ENCODE measurements at places on chromosomes 7 and 10.

GRCh38 chr7:149473251-149473650, 12.4 kb upstream of the ZNF777 start:
- no peak for DNase-seq
- H3K27me3 ChIP-seq, result peaks cover 2% of the 10 kb centered on the region
- no peak overlapping the region for H3K4me3 ChIP-seq
- no peak overlapping the region for H3K27ac ChIP-seq
- peaks cover 58% of the 10 kb centered on the region for H3K36me3 ChIP-seq
- H3K4me1 ChIP-seq, result peaks cover 5% of the 10 kb centered on the region

DNA sequence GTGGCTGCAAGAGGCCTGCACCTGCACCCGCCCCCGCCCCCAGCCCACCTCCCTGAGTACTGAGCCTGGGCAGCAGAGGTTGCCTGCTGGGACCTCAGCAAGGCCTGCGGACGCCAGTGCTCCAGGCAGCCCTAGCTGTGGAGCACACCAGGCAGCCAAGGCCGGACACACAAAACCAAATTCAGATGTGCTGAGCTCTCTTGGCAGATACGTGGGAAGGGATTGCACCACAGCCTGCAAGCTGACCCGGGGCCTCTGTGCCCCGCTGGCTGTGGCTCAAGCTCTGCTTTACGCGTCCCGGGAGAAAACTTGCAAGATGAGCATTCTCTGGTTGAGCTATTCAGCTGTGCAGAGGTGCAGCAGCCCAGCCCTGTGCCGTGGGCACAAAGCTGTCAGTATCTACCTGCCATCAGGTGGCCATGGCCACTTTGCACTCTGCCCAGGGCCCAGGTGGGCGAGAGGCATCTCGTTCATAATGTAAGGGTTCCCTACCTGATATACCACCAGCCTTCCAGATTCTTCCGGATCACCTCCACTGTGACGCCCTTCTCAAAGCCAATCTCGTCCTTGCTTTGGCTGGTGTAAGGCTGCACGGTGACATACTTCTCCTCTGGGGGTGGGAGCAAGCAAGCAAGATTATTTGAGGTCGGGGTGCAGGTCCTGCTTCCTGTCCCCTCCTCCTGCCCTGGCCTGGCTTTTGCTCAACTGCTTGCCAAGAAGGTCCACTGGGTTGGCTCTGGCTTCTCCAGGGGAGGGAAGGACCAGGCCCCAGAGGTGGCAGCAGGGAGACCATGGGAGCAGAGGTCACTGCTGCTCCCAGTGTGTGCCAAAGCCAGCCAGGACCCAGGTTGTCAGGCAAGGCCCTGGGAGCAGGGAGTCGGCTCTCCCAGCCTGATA, 123.4 kb downstream of the NEURL1 start:
- peak overlapping the region; percentile 80 for H3K27ac ChIP-seq
- peak overlapping the region; percentile 8 for H3K4me3 ChIP-seq
- peaks cover 21% of the 10 kb centered on the region for H3K27me3 ChIP-seq
- peaks cover 91% of the 10 kb centered on the region for H3K4me1 ChIP-seq

- no peak overlapping the region for H3K4me3 ChIP-seq
- no peak overlapping the region for H3K27ac ChIP-seq
Observed at GRCh38 chr10:29873941-29874484, 185.4 kb downstream of the JCAD start.

DNA sequence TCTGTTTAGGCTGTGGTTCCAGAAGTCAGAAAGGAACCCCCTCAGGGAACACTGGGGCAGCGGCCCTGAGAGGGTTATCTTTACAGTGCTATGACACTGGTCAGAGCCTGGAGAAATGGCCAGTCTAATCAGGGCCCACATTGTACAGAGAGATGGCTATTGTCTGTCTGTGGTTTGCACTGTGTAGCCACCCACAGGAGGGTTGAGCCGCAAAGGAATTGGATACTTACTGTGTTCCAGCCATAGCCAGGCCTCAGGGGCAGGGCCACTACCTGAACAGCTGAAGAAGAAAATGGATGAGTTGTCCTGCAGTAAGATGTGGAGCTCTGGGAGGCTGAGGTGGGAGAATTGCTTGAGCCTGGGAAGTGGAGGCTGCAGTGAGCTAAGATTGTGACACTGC, 47.5 kb upstream of the PODXL start:
- DNase-seq, result no peak
- H3K4me3 ChIP-seq, result no peak overlapping the region
- peaks cover 79% of the 10 kb centered on the region for H3K4me1 ChIP-seq
- no peaks in the 10 kb centered on the region for H3K36me3 ChIP-seq
- H3K27ac ChIP-seq, result no peak overlapping the region

- H3K36me3 ChIP-seq, result peaks cover 20% of the 10 kb centered on the region
- H3K27ac ChIP-seq, result no peak overlapping the region
- H3K27me3 ChIP-seq, result no peaks in the 10 kb centered on the region
- H3K4me1 ChIP-seq, result peaks cover 20% of the 10 kb centered on the region
- no peak for DNase-seq
Observed at GRCh38 chr7:149713731-149714068, 59.7 kb downstream of the ZNF467 start.

- H3K27ac ChIP-seq, result no peak overlapping the region
- DNase-seq, result no peak
- no peak overlapping the region for H3K4me3 ChIP-seq
- peaks cover 54% of the 10 kb centered on the region for H3K4me1 ChIP-seq
Observed at GRCh38 chr7:134637934-134638719, 8.5 kb upstream of the BPGM start.

- no peaks in the 10 kb centered on the region for H3K27me3 ChIP-seq
- H3K36me3 ChIP-seq, result peaks cover 8% of the 10 kb centered on the region
Observed at GRCh38 chr7:158300427-158300826, 287.2 kb downstream of the PTPRN2 start.

DNA sequence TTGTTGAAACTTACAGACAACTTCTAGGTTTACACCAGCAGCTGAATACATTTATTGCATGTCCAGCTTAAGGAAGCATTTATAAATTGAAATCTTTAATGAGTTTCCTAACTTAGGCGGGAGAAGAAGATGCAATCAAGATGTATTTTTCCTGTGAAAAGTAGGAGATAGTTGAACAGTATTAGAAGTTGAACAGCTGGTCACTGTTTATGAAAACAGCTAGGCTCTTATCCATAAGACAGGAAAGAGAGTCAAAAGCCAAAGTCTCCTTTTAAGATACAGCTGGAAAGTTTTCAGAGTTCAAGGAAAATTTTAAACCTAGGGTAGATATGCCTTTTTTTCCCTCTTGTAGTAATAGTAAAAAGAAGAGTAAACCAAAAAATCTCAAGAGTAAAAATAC, 236.1 kb upstream of the FERD3L start:
- no peak overlapping the region for H3K27ac ChIP-seq
- DNase-seq, result no peak
- peaks cover 29% of the 10 kb centered on the region for H3K4me1 ChIP-seq
- no peaks in the 10 kb centered on the region for H3K36me3 ChIP-seq
- no peaks in the 10 kb centered on the region for H3K27me3 ChIP-seq
- H3K4me3 ChIP-seq, result no peak overlapping the region
